ENCODE measurements at places on chromosomes 12 and 14. TPM values are rescaled to one million over a fixed set of nuclear protein-coding genes. Genes with fewer than 3 reads are reported as not detected.

- no peak overlapping the region for H3K4me3 ChIP-seq
- H3K27ac ChIP-seq: no peak overlapping the region
- no peaks in the 10 kb centered on the region for H3K4me1 ChIP-seq
- peaks cover 74% of the 10 kb centered on the region for H3K36me3 ChIP-seq
These were observed 32.9 kb downstream of the TCHP start for GRCh38 chr12:109932878-109933503.

DNA sequence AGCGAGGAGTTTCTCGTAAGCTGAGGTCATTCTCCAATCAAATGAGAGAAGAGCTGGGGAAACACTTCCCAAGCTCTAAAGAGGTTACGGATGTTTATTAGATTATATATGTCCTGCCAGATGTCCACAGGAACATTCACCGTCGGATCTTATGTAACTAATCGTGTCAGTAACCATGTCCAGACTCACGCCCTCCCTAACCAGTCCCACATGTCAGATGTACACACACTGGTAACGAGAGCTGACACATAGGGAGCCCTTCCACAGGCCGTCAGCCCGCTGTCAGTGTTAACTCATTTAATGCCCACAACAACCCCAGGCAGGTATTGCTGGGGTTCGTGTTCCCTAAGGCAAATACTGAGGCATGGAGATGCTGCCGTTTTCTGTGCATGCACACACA, 223.7 kb upstream of the RTL1 start:
- no peak overlapping the region for H3K27ac ChIP-seq
- peaks cover 3% of the 10 kb centered on the region for H3K27me3 ChIP-seq
- no peak for DNase-seq
- H3K4me3 ChIP-seq: no peak overlapping the region
- H3K4me1 ChIP-seq: no peaks in the 10 kb centered on the region

- H3K36me3 ChIP-seq: no peaks in the 10 kb centered on the region
- H3K27me3 ChIP-seq: peaks cover 34% of the 10 kb centered on the region
- no peak overlapping the region for H3K4me3 ChIP-seq
- no peak overlapping the region for H3K27ac ChIP-seq
These were observed 15.1 kb upstream of the CISTR start for GRCh38 chr12:53766881-53767280.

DNA sequence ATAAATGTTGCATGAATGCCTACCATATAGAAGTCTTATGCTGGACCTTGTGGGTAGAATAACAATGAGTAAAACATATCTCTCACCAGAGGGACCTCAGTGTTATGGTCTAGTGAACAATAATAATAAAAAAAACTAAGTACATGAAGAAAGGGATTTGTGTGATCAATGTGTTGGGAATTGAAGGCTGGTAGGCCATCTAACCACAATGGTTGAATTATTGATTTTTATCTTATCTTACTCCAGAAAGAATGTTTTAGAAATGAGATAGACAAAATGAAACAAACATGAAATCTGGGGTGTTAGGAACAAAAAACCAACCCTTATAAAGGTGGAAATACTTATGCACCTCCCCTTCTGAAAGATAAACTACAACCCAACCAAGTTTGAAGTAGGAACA, 243.9 kb upstream of the LRIG3 start:
- no peak overlapping the region for H3K27ac ChIP-seq
- H3K4me3 ChIP-seq: no peak overlapping the region
- H3K27me3 ChIP-seq: no peaks in the 10 kb centered on the region

AHNAK2 gene
- 0.05 TPM for total RNA-seq

DNA sequence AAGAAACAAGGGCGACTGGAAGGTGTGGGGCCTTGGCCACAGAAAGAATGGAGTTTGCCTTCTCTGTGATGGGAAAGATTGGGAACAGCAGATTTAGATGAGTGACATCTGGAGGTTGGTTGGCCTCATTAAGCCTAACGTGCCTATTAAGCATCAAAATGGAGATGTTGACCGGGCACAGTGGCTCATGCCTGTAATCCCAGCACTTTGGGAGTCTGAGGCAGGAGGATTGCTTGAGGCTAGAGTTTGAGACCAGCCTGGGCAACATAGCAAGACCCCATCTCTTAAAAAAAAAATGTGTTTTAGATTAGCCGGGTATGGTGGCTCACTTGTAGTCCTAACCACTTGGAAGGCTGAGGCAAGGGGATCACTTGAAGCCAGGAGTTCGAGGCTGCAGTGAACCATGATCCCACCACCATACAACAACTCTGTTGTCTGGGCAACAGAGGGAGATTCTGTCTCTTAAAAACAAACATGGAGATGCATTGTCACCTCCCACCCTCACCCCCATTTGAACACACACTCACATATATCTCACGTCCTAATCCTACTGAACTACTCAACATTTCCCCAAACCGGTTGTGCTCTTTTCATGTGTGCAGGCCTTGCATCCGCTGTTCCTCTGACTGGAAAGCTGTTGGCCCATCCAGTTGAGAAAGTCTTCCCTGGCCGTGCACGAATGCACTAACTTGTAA, 172.1 kb downstream of the ETV6 start:
- H3K4me1 ChIP-seq: peaks cover 29% of the 10 kb centered on the region
- DNase-seq: no peak
- no peaks in the 10 kb centered on the region for H3K27me3 ChIP-seq

DNA sequence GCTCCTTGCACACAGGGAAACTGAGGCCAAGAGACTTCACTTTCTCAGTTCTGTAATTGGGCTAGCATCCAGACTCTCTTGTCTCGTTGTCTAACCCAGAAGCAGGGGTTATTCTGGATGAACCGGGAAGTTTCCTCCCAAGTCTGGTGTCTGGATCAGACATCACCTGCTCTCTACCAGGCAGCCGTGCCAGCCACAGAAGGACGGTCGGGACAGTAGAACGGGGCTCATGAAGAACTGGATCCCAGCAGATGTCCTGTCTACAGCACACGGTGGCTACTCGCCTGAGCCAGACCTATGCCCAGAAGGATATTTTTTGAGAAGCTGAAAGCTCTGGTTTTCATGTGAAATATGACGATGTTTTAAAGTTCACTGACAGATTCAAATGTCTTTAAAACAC, 19.1 kb upstream of the FZD10 start:
- no peaks in the 10 kb centered on the region for H3K27me3 ChIP-seq
- no peak for DNase-seq
- H3K27ac ChIP-seq: no peak overlapping the region
- H3K36me3 ChIP-seq: no peaks in the 10 kb centered on the region
- no peaks in the 10 kb centered on the region for H3K4me1 ChIP-seq

- H3K27me3 ChIP-seq: no peaks in the 10 kb centered on the region
- H3K4me3 ChIP-seq: peak within 1 kb of the TSS; percentile 55
- H3K4me1 ChIP-seq: peaks cover 93% of the 10 kb centered on the region
- H3K36me3 ChIP-seq: peaks cover 5% of the 10 kb centered on the region
- H3K27ac ChIP-seq: peak within 1 kb of the TSS; percentile 55
- DNase-seq: peak; percentile 80
These were observed at the start of gene RARG for GRCh38 chr12:53231921-53232645. Gene RARG, minus strand, starts transcription at chr12:53232209. Its CDS starts 4,664 bp downstream, at chr12:53227545.

DNA sequence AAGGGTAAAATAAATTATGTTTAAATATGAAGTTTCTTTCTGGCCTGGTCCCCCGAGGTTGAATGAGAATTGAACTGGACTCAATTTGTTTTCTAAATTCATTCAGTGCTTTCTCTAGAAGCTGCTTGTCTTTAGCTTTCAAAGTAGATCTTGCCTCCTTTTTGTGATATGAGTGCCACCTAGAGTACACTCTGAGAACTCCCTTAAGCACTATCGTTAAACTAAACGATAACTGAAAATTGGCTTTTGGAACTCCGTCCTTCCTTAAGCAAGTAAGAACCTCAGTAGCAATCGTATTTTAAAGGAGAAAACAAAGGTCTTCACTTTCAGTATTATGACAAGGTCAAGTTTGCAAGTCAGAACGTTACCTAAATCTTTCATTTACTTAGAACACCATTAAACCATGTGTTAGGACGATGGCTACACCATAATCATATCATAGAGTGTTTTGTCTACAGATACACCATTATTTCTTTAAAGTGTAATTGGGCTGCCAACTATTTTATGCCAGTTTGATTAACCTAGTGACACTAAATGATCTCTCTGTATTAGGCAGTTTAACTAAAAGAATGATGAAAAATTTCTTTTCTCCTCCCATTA, 364.8 kb downstream of the SNAPC1 start:
- H3K4me3 ChIP-seq: no peak overlapping the region
- H3K27ac ChIP-seq: no peak overlapping the region
- H3K36me3 ChIP-seq: no peaks in the 10 kb centered on the region

RBM25 gene
- total RNA-seq: 161 TPM
